ENCODE measurements at places on chromosomes 4 and X.

GRCh38 chrX:150844016-150844415 is 54.5 kb downstream of the CD99L2 start:
- DNase-seq = peak; percentile 14

- DNase-seq = no peak
Observed at GRCh38 chr4:105458001-105458400, 15.9 kb downstream of the PPA2 start.

DNA sequence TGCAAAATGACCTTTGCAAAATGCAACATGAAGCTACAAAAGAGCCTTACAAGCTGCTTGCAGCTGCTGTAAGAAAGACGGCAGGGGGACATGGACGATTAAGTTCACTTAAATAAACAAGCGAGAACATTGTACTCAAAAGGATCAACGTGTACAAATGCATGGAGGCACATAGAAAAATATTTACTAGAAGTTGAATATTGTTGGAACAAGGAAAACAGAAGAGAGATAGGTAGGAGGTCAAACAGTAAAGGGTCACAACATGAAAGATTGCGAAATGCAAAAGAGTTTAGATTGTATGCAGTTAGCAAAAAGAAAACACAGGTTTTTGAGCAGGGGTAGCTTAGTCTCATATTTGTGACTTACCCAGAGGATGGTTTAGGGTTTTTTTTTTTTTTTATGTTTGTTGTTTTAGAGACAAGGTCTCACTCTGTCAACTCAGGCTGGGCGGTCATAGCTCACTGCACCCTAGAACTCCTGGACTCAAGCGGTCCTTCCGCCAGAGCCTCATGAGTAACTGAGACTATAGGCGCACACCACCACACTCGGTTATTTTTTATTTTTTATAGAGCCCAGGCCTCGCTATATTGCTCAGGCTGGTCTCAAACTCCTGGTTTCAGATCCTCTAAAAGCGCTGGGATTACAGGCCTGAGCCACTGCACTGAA is 1.4 kb upstream of the PHF8 start:
- no peak for DNase-seq

DNA sequence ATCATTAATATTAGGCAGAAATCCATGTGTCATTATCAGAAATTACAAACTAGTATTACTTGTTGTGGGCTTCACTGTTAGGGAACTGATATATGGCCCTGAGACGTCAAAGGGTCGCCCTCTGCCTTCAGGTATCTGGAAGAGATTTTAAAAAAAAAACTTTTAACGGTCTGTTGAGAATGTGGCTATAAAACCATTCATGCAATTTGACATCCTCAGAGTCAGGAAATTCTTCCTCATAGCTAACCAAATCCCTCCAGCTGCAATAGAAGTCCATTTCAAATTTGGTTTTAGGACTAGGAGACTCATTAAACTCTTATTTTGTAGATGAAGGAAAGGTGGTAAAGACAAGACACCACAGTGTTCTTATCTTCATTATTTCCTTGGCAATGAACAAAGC is 194.2 kb upstream of the NOCT start:
- DNase-seq = no peak

- DNase-seq = no peak
Observed at GRCh38 chr4:83036991-83037665, 2.1 kb downstream of the COPS4 start.

- no peak for DNase-seq
Observed at GRCh38 chr4:44532851-44533250, 84.2 kb upstream of the KCTD8 start.

GRCh38 chrX:95762716-95763115 is 921.9 kb upstream of the DIAPH2 start:
- DNase-seq = peak; percentile 18

DNA sequence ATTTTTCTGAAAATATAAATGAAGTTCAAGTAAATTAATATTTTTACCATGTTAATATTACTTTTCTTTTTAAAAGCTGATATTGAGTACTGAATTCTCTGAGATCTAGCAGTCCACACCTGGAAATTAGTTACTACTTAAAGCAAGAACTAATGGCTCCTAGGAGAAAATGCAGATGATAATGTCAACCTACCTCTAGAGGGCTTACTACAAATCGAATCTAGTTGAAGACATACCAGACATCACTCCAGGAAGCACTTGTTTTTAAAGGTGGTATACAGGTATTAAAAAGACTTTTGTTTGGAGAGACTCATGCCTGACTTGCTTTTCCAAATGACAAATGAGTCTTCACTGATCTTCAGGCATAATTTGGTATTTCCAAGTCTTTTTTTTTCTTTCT is 516.4 kb upstream of the BOD1L1 start:
- DNase-seq = no peak

- no peak for DNase-seq
Observed at GRCh38 chr4:1090465-1091440, 22.6 kb downstream of the RNF212 start.

DNA sequence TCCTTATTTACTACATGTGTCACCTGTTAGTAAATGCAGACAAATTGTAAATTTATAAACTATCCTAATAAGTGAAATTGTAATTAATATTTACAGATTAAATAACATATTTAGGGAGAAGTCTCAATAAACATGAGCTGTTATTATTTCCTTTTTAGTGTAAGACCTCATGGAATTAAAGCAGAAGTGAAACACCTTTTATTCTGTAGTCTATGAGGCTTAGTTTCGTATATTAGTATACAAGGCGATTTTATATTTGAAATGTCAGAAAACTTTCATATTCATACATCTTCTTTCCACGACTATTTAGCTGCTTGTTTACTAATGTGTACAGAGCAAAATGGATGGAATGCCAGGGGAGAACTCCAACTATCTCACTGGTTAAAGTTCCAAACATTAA is 414.4 kb downstream of the ARHGAP24 start:
- no peak for DNase-seq

All from ELF-1 (cell line).